ENCODE measurements at places on chromosomes 2 and 18.

GRCh38 chr2:233532971-233533370 lies 33.6 kb downstream of the USP40 start:
- DNase-seq, result no peak
- no peak overlapping the region for H3K27ac ChIP-seq
- no peaks in the 10 kb centered on the region for H3K36me3 ChIP-seq
- H3K4me3 ChIP-seq, result no peak overlapping the region
- no peaks in the 10 kb centered on the region for H3K4me1 ChIP-seq

DNA sequence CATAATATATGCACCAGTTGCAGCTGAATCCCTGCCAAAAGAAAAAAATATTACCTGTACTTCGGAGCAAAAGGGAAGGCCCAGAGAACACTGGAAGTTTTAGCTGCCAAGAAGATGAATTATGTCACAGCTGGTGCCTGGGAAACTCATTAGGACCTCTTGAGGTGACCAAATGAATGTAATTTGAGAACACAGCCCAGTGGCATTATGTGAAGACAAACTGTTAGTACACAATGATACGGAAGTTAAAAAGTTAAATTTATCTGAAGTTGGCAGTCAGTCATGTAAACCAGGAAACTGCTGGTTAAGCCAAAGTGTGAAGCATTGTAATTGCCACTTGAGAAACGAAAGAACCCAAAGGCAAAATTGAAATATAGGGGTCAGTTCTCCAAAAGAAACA lies 80.7 kb downstream of the EML4 start:
- peak overlapping the region; percentile 3 for H3K27ac ChIP-seq
- no peaks in the 10 kb centered on the region for H3K27me3 ChIP-seq
- no peak for DNase-seq

- no peaks in the 10 kb centered on the region for H3K27me3 ChIP-seq
- no peaks in the 10 kb centered on the region for H3K36me3 ChIP-seq
- no peak overlapping the region for H3K27ac ChIP-seq
- no peak for DNase-seq
Measured at GRCh38 chr2:168039881-168040280, 207.5 kb downstream of the STK39 start.

- H3K27me3 ChIP-seq, result no peaks in the 10 kb centered on the region
- H3K4me1 ChIP-seq, result peaks cover 14% of the 10 kb centered on the region
- no peaks in the 10 kb centered on the region for H3K36me3 ChIP-seq
- peak within 1 kb of the TSS; percentile 83 for H3K4me3 ChIP-seq
Measured at GRCh38 chr2:43995733-43996533, at the start of gene LRPPRC. LRPPRC (minus strand) TSS chr2:43995989; CDS start chr2:43995947, 42 bp downstream.

DNA sequence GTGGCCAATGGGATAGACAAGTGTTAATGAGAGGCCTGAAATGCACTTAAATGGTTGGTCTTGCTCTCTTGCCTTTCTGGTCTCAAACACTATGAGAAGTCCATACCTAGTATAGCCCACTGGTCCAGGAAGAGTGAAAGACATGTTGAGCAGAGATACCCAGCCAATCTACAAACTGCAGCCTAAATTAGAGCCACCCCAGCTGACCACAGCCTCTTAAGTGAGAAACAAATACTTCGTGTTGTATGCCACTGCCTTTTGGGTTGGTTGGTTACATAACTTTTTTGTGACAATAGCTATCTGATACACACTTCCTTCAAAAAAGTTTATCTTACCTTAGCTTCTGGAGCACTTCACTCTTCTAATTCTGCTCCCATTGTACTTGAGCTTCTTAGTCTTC lies 8.8 kb upstream of the EXOC6B start:
- no peaks in the 10 kb centered on the region for H3K27me3 ChIP-seq
- no peaks in the 10 kb centered on the region for H3K36me3 ChIP-seq
- no peaks in the 10 kb centered on the region for H3K4me1 ChIP-seq
- no peak overlapping the region for H3K27ac ChIP-seq

GRCh38 chr18:76121011-76121410 lies 374.0 kb downstream of the ZNF516 start:
- DNase-seq, result no peak
- H3K27ac ChIP-seq, result no peak overlapping the region
- no peaks in the 10 kb centered on the region for H3K4me1 ChIP-seq
- H3K4me3 ChIP-seq, result no peak overlapping the region

- H3K27me3 ChIP-seq, result no peaks in the 10 kb centered on the region
- H3K4me1 ChIP-seq, result no peaks in the 10 kb centered on the region
- DNase-seq, result no peak
- H3K36me3 ChIP-seq, result no peaks in the 10 kb centered on the region
Measured at GRCh38 chr2:24576617-24577016, 85.6 kb downstream of the NCOA1 start.

Measured in hepatocyte (in vitro differentiated cells).